ENCODE measurements at places on chromosomes 2 and 18.

- no peak for DNase-seq
These were observed 57.3 kb downstream of the KLF7 start for GRCh38 chr2:207108440-207108839.

DNA sequence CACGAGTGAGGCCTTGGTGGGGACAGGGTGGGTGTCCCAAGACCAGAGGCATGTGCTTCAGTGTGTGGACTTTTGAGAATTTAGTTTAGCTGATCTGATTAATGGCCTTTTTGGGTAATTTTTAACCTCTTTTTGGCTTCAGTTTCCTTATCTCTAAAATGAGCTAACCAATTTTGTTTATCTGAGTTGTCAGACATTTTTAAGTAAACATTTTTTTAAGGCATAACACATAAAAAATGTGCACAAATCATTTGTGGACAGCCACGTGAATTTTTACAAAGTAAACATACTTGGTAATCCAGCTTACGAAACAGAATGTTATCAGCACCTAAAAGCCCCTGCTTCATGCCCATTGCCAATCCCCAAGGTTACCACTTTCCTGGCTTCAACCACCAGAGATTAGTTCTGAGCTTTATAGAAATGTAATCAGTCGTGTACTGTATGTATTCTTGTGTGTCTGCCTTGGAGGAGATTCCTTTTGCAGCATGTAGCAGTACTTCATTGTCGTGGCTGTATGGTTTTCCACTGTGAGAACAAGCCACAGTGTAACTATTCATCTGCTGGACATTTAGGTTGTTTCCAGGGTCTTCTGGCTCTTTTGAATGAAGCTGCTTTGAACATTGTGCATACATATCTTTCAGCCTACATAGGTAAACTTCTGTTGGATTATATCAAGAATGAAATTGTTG, 8.4 kb upstream of the INO80C start:
- no peak for DNase-seq

DNA sequence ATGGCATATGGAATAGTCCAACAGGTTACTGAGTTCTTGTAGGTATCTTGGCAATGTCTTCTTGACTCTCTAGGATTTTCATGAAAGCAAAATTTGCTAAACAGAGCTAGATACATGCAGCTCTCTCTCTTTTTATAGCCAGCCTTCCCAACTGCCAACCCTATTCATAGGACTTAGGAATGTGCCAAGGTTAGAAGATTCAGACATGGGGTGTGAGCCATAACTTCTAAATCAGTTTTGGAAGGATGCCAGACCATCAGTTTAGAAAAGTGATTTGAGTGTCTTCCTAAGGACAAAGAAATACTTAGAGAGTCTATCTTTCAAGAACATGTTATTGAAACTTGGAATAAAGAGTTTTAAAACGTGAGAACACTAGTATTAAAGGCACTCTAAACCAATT, 619.5 kb upstream of the FANCL start:
- no peak for DNase-seq

- DNase-seq: no peak
These were observed 133.7 kb downstream of the ACOXL start for GRCh38 chr2:110866045-110866444.

DNA sequence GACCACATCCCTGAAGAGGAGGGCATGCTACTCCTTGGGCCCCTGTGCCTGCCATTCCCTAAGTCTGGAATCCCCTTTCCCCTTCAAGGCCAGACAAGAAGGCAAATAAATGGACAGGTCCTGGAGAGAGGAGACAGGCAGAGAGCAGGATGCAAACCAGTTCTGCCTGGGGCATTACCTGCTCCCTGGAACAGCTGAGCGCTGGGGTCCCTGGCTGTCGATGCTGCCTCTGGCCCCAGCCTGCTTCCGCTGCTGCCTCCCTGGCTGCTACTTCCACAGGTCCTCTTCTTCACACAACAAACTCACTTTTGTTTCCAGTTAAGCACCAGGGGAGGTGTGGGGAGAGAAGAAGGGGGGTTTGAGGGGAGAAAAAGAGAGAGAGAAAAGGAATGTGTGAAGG, 53.1 kb downstream of the SLC4A5 start:
- DNase-seq: no peak

GRCh38 chr2:239719791-239720360, 305.3 kb downstream of the NDUFA10 start:
- no peak for DNase-seq

DNA sequence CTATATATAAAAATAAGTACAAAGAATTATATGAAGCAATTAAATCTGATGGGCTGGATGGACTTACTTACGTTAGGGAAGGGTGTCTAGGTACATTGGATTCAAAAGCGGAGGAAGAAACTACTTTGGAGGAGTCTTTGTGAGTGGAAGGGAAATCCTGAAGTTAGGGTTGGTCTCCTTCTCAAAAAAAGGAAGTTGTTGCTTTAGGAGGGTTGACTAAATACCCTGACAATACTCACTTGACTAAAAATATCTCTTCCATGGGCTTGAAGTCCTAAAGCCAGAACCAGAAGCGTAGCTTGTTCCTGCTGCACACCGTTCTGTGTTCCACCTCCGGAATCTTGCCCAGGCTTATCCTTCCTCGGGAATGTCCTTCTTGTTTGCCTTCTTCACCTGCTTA, 143.3 kb upstream of the ZEB2 start:
- no peak for DNase-seq

DNA sequence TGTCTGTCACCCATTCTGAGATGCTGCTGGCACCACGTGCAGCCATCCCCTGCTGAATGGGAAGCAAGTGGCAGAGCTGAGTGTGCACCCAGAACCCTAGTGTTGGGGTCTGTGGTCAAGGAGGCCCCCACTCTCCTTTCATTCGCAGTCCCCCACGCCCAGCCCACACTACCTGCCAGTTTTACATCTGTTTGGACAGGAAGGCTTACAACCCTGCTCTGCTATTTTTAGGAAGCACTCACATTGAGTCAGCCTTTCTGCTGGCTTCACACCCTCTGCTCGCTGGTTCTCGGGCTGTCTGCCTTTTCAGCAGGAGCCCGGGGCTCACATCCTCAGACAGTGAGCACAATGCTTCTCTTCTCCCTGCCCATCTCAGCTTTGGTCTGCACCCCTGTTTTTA, 10.7 kb upstream of the ADCY3 start:
- no peak for DNase-seq

DNA sequence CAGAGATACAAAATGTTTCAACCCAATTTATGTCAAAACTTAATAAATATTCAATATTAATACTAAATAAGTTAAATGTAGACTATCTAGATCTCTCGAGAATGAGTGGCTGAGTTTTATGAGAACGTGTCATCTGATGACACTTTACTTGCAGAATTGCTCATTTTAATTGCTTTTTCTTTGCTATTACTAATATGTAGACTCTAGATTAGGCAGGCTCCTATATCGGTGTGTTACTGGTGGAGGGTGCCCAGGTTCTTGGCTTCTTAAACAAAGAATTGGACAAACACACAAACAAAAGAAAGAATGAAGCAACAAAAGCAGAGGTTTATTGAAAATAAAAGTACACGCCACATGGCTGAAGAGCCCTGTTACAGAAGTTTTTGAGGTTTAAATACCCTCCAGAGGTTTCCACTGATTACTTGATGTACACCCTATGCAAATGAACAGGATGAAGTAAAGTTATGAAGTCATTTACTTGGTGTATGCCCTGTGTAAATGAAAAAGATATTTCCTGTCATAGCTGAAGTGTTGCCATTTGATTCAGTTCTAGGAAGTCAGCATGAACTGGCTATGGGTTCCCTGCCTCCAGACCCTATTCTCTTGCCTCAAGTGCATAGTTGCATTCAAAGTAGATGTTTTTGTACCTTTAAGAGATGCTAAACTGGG, 122.9 kb upstream of the ITGA4 start:
- DNase-seq: no peak

GRCh38 chr2:45406621-45407020, 204.4 kb downstream of the SRBD1 start:
- no peak for DNase-seq

DNA sequence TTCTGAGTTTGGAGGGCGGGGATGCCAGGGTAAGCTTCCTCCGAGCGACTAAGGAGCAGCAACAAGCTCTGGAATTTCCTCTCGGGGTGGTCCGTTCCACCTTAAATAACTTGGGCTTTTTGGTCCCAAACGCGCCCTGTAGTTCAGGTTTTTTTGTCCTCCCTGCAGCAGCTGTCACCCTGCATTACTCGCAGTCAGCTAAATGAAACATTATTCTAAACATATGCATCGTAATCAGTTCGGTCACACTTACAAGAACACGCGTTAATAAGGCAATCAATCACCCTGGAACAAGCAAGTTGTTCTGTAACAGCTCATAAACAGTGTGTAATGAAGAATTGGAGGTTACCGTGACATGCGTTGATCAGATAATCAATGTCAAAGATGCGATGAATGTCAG, 8.3 kb downstream of the EVX2 start:
- no peak for DNase-seq

GRCh38 chr18:5106730-5107129, 90.3 kb downstream of the AKAIN1 start:
- DNase-seq: no peak
